ENCODE measurements at places on chromosomes 2 and 18.

- no peak for DNase-seq
Measured at GRCh38 chr2:60708630-60709320, 47.3 kb upstream of the PAPOLG start.

GRCh38 chr2:126699018-126699417 lies 43.1 kb downstream of the GYPC start:
- no peak for DNase-seq

- DNase-seq: no peak
Measured at GRCh38 chr2:237411683-237412423, 2.1 kb downstream of the COL6A3 start.

GRCh38 chr2:32787207-32787606 lies 159.4 kb downstream of the TTC27 start:
- DNase-seq: no peak

- no peak for DNase-seq
Measured at GRCh38 chr18:61655630-61656029, 237.2 kb downstream of the RNF152 start.

DNA sequence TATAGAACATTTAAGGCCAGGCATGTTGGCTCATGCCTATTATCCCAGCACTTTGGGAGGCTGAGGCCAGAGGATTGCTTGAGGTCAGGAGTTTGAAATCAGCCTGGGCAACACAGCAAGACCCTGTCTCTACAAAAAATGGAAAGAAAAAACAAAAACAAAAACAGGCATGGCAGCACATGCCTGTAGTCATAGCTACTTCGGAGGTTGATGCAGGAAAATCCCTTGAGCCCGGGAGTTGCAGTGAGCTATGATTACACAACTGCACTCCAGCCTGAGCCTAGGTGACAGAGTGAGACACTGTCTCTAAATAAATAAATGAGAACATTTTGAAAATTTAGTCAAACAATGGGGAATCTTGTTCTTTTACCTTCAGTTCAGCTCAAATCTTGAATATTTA lies 12.1 kb upstream of the YES1 start:
- no peak for DNase-seq

DNA sequence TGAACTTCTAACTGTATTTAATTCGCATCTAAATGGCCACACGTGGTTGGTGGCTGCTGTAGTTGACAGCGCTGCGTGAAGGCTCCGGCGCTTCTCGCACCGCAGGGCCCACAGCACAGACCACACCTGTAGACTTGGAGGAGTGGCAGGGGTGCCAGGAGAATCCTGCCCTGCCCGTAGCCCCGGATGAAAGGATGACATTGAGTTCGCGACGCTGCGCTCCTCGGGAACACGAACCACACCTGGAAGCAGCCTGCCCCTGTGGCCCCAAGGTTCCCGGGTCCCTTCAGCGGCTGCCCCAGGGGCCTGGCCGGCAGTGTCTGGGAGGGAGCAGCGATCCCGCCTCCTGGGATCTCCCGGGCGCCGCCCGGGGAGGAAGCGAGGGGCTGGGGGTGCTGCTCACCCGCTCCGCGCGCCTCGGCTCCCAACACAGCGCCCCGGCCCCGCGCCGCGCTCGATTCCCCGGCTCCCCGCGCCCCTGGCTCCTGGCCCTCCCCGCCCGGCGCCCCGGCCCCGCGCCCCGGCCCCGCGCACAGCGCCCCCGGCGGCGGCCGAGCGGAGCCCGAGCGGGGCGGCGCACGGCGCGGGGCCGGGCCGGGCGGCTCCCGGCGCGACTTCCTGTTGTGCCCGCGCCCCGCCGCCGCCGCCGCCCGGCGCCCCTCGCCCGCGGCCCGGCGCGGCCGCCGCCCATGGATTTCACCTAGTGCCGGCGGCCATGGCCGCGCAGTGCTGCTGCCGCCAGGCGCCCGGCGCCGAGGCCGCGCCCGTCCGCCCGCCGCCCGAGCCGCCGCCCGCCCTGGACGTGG lies at the start of gene RNPEPL1:
Gene RNPEPL1, plus strand, starts transcription at position 613 of the 806 bp plus-strand sequence. Its CDS starts 103 bp downstream, at position 716.
- peak; percentile 68 for DNase-seq

GRCh38 chr2:21356086-21356856 lies 232.5 kb downstream of the TDRD15 start:
- no peak for DNase-seq

DNA sequence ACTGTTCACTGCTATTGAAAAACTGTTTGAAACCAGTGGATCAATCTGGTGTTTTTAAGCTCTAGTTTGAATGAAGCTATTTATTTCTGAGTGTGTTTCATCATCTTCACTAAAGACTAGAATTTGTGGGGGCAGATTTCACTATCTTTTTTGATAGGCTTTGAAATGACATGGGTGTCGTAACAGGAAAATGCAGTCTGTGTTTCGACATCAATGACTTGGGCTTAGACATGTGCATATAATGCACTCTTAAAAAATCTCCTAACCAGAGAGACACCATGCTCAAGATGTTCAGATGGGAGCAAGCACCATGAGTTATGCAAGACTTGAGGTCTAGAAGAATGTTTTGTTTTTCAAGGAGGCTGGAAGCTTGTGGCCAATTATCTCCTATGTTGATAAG lies 221.6 kb downstream of the GPD2 start:
- no peak for DNase-seq

DNA sequence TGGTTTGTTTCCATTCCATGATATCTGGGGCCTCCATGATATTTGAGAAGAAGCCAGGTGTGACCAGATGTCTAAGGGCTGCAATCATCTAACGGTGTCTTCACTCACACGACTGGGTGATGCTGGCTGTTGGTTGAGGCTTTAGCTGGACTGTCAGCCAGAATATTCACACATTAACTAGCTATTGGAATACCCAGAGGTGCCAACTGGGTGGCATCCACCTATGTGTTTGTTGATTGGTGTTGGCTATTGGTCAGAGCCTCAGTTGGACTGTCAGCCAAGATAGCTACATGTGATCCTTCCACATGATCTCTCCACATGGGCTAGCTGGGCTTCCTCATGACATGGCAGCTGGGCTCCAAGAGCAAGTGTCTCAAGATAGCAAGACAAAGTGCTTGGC lies 117.4 kb downstream of the CDCA7 start:
- DNase-seq: no peak

- DNase-seq: no peak
Measured at GRCh38 chr2:127562936-127563335, 27.5 kb downstream of the MYO7B start.

DNA sequence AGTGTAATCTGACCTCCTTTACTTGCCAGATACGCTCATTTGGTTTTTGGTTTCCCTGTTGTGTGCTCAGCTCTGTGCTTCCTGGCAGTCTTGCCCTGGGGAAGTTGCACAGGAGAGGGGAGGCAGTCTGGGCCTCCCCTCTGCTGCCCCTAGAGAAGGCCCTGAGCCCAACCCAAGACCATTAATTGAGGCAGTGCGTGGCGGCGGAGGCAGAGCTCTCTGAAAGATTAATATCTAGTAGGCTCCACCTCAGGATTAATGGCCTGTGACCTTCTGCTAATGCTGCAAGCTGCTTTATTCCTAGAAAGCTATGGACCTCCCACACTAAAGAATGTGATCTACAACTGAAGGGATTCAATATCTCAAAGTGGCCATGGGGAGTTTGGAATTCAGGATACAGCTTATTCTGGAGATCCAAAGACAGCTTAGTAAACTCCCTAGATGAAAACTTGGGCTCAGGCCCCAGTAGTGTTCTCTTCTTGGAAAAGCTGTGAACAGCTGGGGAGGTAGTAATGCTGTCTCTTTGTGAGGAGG lies 41.4 kb upstream of the MAPRE2 start:
- no peak for DNase-seq

GRCh38 chr18:51668607-51669006 lies 471.1 kb upstream of the MEX3C start:
- no peak for DNase-seq

GRCh38 chr18:408367-408766 lies 92.1 kb downstream of the COLEC12 start:
- no peak for DNase-seq
